Central memory CD4-positive, alpha-beta T cell (primary cell): ENCODE measurements at places on chromosomes 7 and 10.
A peak's percentile ranks its signal among the peaks of the same experiment; 100 is the strongest.

DNA sequence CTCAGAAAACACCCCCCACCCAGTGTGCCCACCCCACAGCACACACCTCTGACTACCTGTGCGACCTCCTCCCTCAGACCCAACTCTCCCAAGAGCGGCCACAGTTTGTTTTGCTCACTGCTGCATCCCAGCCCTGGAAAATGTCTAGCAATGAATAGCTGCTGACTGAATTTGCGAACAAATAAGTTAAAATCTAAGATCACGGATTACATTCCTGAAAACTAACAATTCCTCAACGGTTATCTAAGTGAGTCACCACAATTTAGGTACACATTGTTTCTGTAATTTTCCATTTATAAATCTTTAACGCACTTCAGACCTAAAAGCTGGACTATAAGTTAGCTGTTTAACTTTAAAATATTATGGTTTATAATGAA lies 235.2 kb downstream of the ZMYND11 start:
- DNase-seq: no peak

DNA sequence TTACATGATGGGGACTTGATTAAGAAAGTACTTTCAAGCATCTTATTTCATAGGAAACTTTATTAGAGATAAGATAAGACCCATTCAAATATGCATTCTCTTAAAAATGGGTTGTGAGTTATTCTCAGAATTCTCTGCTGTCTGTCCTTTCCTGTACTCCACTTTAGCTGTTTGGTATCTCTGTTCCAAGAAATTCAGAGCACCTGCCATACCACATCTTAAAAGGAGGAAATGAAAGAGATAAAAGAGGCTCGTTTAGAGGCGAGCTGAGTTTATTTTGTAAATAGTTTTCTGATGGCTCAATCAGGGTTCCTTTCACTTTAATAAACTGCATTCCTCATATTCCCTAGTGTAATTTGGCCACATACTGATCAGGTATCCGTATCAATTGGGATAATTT lies 87.2 kb downstream of the MDFIC start:
- DNase-seq: peak; percentile 30

GRCh38 chr10:124292911-124293615 lies 125.7 kb downstream of the OAT start:
- no peak for DNase-seq

- no peak for DNase-seq
Observed at GRCh38 chr10:124063750-124064603, 29.4 kb downstream of the CHST15 start.

DNA sequence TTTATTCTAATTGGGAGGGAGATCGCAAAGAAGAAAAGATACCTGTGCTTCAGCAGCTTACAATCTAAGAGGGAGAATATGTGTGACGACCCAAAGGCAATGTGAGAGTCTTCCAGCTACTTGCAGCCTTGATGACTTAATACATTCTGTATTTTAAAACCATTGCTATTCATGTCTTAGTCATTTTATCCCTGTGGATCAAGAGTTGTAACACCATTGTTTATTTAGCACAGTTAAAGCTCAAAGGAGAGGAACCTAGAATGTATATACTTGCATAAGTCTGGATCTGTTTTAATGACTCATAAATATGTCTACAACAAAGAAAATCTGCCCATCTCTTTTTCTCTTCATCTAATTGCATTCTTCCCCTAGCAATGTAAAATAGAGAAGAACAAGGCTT lies 117.9 kb upstream of the DLX6 start:
- no peak for DNase-seq

DNA sequence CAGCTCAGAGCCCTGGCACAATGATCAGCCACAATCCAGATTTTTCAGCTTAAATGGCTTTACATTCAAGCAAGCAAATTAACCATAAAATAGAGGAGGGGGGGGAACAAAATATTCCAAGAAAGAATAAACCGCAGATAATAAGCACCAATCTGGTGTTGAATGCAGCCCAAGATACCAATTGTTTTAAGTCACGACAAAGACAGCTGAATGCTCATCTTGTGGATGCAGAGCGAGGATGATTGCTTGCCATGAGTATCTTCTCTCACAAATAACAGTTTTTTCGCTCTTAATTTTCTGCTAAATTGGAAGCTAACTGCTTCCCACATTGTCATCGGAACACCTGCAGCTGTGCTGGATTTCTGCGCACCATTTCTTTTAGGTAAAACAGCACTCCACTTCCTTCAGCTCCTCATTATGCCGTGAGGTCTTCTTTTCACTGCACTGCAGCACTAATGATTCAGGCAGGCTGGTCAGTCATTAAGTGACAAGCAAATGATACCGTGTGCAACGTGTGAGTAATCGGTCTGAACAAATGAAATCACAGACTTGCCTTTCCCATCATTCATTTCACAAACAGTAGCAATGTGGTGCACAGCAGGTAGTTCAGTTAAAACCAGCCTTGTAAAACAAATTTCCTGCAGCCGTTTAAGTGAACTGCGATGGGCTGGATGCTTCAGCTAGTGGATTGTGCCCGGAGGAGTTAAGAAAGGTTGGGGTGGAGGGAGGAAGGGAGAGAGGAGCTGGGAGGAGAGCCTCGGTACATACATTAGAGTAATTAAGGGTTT lies 106.4 kb upstream of the CDCA7L start:
- no peak for DNase-seq

- no peak for DNase-seq
Observed at GRCh38 chr10:132986978-132987377, 44.6 kb upstream of the CFAP46 start.

- no peak for DNase-seq
Observed at GRCh38 chr10:105793071-105793470, 1152.0 kb downstream of the SORCS3 start.

DNA sequence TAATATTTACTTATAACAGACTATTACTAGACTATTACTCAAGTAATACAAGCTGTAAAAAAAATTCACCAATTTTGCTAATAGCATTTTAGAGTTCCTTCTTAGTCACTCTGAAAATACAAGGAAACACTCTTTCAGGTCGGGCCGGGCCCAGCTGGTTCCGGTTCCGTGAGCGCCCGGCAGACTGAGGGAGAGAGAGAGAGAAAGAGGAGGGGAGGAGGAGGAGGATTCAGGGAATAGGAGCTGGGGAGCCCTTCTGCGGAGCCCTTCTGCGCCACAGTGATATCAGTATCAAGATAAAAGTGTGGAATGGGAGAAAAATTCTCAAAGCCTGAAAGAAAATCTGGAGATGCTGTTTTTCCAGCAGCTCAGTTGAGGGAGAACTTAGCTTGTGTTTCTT lies 30.5 kb upstream of the BHLHA15 start:
- DNase-seq: no peak

DNA sequence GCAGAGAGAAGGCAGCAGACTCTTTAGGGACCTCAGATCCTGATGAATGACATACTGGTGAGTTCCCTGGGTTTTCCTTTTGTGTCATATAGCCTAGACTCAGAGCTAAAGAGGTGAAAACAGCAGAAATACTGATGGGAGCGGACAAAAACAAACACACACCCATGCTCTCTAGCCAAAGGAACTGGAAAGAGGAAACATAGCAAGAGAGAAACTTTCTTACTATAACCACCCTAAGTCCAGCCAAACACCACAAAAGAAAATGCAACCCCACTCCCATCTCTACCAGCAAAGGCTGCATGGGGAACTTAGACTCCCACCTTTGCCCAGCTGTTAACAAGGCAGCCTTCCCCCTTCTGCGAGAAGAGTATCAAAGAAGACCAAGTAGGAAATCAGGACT lies 16.3 kb downstream of the GSAP start:
- no peak for DNase-seq

- DNase-seq: no peak
Observed at GRCh38 chr7:516216-516605, 3.4 kb downstream of the PDGFA start.

GRCh38 chr7:2205036-2205780 lies 27.5 kb downstream of the MAD1L1 start:
- no peak for DNase-seq

DNA sequence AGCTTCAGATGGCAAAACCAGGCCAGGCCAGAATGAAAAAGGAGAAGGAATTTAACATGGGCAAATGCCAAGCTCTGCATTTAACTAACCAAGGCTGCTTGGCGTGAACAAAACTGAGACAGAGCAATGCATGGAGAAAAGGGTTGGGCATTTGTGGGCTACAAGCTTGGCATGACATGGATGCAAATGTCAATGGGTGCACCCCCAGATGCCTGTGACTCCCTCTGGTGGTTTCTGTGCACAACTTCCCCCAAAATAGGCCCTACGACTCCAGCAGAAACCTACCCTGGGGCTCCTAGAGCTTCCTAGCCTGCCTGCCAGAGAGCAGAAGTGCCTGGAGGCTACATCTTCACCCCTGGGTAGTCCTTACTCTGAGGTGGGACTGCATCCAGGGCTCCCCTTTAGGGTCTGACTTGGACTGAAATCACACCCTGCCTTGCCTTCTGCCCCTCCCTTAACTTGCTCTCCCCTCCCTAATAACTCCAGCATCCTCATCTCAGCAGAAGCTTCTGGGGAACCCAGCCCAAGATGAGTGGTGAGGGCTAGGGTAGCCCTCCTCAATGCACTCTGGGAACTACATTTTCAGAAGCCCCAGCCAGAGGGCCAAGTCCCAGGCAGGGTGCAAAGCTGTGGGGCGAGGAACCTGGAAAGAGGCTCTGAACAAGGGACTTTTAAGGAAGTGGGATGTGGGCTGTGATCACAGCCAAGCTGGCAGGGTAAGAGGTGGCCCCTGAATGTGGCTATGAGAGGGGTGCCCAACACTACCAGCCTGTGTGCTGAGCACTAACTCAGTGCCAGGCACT lies 11.3 kb downstream of the GPRIN2 start:
- no peak for DNase-seq

DNA sequence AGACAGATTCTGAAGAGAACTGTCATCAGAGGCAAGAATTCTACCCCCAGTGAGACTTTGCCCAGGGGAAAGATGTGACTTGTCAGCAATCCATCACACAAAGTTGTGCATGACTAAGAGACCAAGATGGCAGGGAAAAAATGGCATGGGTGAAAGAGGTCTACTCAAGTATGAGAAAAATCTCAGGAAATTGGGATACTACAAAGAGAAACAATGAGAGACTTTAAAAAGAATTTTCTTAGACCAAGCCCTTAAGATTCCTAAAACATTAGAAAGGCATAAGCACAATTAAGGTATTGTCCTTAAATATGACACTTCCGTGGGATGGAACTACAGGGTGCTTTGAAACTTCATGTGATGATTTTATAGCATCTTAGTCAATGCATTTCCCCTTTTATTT lies 45.6 kb upstream of the PDE1C start:
- DNase-seq: no peak

DNA sequence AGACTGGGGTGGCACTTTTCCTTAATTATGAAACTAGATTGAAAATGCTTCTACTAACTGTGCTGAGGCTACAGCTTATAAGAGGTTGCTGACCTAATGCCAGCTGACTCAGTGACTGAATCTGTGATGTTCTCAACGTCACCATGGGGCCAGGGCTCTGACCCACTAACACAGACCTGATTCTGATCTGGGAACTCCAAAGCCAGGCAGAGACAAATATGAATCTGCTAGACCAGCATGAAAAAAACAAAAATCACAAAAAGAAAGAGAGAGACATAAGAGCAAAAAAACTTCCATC lies 16.1 kb downstream of the USP6NL start:
- no peak for DNase-seq

DNA sequence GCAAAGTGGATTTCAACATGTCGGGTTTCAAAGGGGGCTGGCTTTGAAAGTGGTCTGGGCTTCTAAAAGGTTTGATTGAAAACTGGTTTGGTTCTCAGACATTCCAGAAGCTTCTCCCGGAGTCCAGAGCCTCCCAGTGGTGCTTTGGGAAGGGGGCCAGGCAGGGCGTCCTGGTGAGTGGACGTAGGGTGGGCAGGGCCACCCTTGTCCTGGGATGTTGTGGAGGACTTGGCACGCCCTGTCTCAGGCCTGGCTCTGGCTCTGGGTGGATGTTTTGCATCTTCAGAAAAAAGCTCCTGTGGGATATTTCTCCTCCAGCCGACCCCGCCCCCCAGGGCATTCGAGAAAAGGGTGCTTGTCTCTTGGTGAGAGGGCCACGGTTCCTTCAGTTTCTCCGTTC lies 31.2 kb downstream of the GRIFIN start:
- DNase-seq: no peak

GRCh38 chr10:38209332-38209731 lies 115.2 kb downstream of the ZNF37A start:
- no peak for DNase-seq

DNA sequence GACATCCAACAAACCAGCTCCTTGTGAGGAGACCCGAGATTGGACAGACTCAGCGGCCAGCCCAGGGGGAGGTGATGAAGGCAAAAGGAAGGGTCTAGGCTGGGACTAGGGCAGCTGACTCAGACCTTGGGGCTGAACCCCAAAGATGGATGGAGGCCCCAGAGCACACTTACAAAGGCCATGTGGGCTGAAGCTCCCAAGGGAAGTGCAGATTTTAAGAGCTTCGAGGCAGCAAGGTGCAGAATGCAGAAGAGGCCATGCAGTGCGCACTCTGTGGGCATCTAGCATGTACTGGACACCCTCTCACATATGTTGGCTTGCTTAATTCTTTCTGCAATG lies 11.8 kb downstream of the WDFY4 start:
- DNase-seq: no peak

DNA sequence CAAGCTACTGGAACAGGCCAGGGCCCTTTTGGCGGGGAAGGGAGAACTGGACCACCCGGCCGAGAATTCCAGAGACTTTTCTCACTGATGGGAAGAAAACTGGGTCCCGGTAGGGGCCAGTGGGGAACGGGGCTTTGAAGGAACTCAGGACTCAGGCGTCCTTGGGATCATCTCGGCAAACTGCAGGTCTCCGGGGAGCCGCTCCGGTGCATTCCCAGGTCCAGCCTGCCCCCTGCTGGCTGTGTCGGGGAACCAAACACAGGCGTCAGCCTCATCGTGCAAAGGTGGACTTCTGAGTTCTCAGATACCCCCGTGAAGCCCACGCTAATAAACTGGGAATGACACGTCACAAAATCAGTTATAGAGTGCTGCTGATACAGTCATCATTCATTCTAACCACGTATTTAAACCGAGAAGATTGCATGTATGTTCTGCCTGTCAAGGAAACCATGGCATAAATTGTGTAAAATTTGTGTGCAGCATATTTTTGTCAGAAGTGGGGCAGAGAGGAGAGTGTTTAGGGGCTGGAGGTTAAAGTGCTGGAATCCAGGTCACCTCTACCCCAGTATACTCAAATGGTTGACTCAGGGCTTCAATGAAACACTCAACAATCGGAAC lies 76.1 kb upstream of the CPXM2 start:
- no peak for DNase-seq

GRCh38 chr10:114626841-114627240 lies 31.2 kb downstream of the ABLIM1 start:
- no peak for DNase-seq

- no peak for DNase-seq
Observed at GRCh38 chr10:76251841-76252671, 820.6 kb downstream of the LRMDA start.

- DNase-seq: no peak
Observed at GRCh38 chr7:153430931-153431330, 621.3 kb upstream of the DPP6 start.

- no peak for DNase-seq
Observed at GRCh38 chr7:84216472-84216871, 21.9 kb upstream of the SEMA3A start.

GRCh38 chr10:119872860-119873681 lies 428 bp upstream of the MCMBP start:
- peak; percentile 86 for DNase-seq

- no peak for DNase-seq
Observed at GRCh38 chr10:91684841-91685240, 52.0 kb upstream of the PPP1R3C start.

- DNase-seq: no peak
Observed at GRCh38 chr10:72080042-72080975, 8.0 kb downstream of the SPOCK2 start.
